ENCODE measurements at places on chromosomes 13 and 19. TPM values are rescaled to one million over a fixed set of nuclear protein-coding genes. Genes with fewer than 3 reads are reported as not detected.

The UBE2L5 gene
- total RNA-seq = not detected

The KCNRG gene
- 0.32 TPM for total RNA-seq

The OR7A5 gene
- total RNA-seq = not detected

The KISS1R gene
- total RNA-seq = not detected

The AKAP8 gene
- total RNA-seq = 20.6 TPM

The IPO5 gene
- total RNA-seq = 86.5 TPM

The HSPH1 gene
- total RNA-seq = 76.1 TPM

The CLIP3 gene
- 4.1 TPM for total RNA-seq

All from Right ventricle myocardium superior (tissue), 1 donor.